ENCODE measurements at places on chromosomes 7 and 10. TPM values are rescaled to one million over a fixed set of nuclear protein-coding genes. Genes with fewer than 3 reads are reported as not detected.

GRCh38 chr7:23001610-23002009, 12.3 kb downstream of the HYCC1 start:
- DNase-seq: no peak
- H3K27ac ChIP-seq: no peak overlapping the region
- H3K27me3 ChIP-seq: no peaks in the 10 kb centered on the region

The C10orf53 gene
- not detected for total RNA-seq

DNA sequence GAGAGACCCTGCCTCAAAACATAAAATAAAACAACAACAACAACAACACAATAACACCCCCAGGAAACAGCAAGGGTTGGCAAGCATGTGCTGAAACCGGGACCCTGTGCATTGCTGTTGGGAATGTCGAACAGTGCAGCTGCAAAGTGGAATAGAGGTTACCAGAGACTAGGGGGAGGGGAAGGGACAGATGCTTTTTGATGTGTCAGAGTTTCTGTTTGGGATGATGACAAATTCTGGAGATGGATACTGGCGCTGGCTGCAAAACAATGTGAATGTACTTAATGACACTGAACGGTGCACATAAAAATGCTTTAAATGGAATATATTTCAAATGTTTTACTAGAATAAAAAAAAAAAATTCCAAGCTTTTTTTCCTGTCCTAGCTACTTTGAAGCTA, 241.8 kb downstream of the TEX36 start:
- H3K4me3 ChIP-seq: no peak overlapping the region
- DNase-seq: no peak
- H3K27me3 ChIP-seq: no peaks in the 10 kb centered on the region
- H3K27ac ChIP-seq: no peak overlapping the region
- no peaks in the 10 kb centered on the region for H3K4me1 ChIP-seq
- no peaks in the 10 kb centered on the region for H3K36me3 ChIP-seq

DNA sequence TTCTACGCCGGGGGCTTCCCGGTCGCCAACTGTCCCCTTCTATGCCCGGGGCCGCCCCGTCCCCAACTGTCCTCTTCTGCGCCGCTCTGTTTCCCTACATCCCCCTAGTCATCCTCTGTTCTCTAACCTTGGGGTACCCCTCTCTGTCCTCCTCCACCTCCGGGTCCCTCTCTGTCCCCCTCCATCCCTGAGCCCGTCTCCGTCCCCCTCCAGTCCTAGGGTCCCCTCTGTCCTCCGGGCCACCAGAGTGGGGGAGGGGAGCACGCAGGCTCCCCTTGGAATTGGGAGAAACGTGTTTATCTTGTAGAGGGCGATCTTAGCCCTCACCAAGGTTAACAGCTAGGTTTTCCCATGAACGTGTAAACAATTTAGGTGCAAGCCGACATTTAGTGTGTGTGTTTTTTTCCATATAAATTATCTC, 852 bp upstream of the KLF6 start:
- H3K27ac ChIP-seq: peak overlapping the region; percentile 98
- peak; percentile 78 for DNase-seq
- H3K36me3 ChIP-seq: peaks cover 9% of the 10 kb centered on the region
- H3K4me3 ChIP-seq: peak overlapping the region; percentile 81
- H3K27me3 ChIP-seq: no peaks in the 10 kb centered on the region

DNA sequence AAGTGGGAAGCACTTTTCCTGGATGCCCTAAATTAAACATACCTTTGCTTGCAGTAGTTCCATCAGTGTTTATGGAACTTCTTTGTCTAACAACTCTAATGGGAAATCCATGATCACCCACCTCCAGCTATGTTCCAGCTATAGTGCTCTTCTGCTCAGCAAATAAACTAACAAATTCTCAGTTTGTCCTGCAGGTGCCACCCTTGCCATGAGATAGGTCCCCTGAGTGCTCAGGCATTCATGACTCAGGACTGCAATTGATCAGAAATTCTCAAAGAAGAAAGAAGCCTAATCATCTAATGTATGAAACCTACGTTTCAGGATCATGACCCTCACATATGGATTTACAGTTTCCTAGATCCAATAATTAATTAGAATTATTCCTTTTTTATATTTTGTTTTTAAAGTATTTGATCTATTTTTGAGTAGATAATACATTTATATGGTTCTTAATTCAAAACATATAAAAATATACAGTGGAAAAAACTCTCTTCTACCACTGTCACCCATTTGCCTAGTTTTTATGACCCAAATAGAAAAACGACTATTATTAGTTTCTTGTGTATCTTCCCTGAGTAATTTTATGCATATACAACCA, 48.7 kb upstream of the DYNC1I1 start:
- no peaks in the 10 kb centered on the region for H3K27me3 ChIP-seq
- no peak overlapping the region for H3K27ac ChIP-seq

Measured in sigmoid colon (tissue), 7 donors.